ENCODE measurements at places on chromosomes 16 and 17.
A peak's percentile ranks its signal among the peaks of the same experiment; 100 is the strongest.

DNA sequence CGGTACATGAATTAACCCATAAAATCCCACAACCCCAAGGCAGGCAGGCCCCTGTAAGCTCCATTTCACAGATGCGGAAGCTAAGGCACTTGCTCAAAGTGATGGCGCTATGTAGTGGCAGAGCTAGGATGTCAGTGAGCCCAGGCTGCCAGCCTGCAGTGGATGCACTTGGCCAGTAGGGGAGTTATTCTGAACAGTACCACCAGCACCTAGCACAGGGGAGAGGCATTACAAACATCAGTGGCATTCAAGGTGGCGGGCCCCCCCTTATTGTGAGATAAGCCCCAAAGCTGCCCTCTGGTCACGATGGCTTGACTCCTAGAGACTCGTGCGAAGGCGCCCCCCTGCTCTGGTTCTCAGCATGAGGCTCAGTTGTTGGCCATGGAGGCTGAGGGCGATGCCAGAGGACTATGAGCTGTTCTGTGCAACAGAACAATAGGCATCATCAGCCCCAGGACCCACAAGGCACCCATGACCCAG lies 33.8 kb downstream of the GTF3C1 start:
- peak; percentile 20 for DNase-seq

DNA sequence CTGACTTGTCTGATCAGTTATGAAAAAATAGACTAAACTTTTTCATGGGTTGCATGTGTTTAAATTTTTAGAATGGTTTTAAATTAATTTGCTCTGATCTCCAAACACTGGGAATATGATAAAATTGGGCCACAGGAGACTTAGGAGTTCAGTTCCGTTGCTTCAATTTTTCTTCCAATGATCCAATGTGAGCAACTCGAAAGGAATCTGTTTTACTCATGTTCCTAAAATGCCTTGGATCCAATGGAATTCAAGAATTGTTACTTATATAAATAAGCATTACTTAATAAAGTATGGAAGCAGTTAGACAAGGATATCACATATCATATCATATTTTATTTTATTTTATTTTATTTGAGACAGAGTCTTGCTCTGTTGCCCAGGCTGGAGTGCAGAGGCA lies 56.0 kb upstream of the NACA2 start:
- DNase-seq, result no peak

DNA sequence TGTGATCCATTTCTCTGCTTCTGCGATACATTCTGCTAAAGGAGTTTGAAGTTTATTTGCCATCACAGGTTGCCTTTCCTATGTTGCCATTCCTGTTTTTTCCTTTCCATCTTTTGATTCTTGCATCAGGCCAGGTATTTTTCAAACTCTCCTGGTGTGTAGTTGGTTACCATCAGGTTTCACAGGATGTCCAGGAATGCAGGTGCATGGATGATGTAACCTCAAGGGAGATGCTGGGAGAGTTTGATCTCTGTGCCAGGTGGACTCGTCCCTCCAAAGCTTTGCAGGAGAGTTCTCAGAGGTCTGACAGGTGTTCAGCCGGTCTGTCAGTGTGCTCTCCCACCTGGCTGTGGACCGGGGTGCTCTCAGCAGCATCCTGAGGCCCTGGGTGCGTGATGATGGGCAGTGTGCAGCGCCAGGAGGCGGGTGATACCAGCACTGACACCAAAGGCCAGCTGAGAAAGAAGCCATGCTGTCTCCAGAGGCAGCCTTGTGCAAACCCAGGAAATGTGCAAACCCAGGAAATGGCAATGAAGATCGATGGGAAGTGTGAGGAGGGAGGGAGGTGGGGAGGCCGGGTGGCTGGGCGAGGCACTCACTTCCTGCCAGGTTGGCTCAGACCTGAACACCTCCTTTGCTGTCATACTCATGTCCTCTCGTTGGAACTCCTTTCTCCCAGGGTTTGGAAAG lies 1.7 kb downstream of the ATP2C2 start:
- DNase-seq, result no peak

DNA sequence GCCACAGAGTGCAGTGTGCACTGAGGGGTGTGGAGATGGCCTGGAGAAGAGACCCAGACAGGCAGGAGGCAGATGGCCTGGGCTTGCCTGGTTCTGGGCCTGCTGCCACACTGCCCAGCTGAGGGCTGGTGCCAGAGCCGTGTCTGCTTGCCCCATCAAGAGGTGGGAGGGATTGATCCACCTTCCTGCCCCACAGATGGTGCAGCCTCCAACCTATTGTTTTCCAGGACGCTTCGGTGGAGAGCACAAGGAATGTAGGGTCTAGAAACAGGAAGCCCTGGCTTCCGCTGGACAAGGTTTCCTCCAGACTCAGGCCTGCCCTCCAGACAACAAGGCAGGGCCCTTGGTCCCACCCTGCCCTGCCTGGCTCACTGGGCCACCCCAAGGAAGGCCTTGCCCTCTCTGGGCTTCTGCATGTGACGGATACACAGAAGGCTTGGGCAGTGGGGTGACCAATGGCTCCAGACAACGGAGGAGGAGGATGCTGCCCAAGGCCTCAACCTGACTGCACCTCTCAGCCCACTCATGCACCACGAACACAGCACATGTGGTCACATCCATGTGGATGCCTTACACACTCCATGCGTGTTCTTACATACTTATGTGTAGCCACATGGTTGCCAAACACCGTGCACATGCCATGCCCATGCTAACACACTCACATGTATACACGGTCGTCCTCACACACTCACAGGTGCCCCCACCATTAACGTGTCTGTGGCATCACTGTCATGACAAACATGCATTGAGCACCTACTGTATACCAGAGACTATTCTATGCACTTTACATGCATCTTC lies 6.5 kb upstream of the CDH5 start:
- peak; percentile 82 for DNase-seq

- no peak for DNase-seq
Observed at GRCh38 chr16:31513884-31514283, 5.7 kb upstream of the RUSF1 start.

GRCh38 chr17:37737081-37737480 lies 7.8 kb downstream of the HNF1B start:
- no peak for DNase-seq

- no peak for DNase-seq
Observed at GRCh38 chr16:86578611-86579267, 390 bp downstream of the FOXL1 start.

GRCh38 chr17:42291129-42291528 lies 2.8 kb downstream of the STAT5A start:
- DNase-seq, result no peak

- no peak for DNase-seq
Observed at GRCh38 chr17:12512694-12513355, 152.9 kb upstream of the MYOCD start.

GRCh38 chr17:16569358-16569712 lies 331 bp upstream of the ZNF287 start:
- DNase-seq, result no peak

DNA sequence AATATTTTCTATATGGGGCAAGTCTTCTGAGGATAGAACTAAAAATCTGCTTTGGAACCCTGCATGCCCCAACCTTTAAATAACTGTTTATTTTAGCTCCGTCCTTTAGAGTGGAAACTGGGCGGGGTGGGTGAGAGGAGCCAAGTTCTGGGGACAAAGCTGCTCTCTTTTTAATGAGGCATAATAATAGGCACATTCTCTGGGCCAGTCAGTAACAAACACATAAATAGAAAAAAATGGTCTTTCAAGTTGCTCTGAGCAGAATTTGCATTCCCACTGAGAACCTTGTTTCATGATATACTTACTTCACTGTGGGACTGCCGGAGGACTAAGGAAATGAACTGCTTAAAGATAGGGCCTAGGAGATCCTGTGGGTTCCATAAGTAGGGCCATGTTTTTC lies 51.5 kb downstream of the KNOP1 start:
- DNase-seq, result no peak

DNA sequence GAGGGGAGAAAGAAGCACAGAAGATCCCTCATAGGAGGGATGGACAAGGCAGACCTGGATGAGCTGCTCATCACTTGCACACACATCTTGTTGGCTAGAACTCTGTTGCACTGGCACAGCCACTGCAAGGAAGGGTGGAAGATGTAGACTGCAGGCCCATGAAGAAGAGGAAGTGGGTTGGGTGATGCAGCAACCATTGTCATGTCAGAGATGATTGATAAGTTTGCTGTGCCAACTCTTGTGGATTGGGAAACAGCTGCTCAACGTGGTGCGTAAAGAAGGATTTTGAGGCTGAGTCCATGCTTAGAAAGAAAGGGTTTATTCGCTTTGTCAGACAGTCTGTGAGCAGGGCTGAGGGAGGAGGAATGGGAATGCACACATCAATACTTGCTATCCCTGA lies 161.4 kb upstream of the MPHOSPH6 start:
- DNase-seq, result no peak

DNA sequence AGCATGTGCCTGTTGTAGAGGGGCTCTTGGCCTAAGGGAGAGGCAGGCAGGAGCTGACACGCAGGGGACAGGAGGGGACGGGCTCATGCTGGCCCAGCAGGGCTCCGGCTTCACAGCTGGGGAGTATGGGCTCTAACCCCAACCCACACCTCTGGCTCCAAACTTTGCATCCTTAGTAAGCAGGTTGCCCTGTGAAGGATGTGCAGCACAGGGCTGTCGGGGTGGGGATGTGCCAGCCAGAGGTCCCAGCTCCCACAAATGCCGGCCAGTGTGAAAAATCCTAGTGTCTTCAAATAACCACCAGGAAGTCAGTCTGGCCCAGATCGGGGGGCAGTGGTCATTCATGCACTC lies 14.0 kb upstream of the FAM83G start:
- no peak for DNase-seq

DNA sequence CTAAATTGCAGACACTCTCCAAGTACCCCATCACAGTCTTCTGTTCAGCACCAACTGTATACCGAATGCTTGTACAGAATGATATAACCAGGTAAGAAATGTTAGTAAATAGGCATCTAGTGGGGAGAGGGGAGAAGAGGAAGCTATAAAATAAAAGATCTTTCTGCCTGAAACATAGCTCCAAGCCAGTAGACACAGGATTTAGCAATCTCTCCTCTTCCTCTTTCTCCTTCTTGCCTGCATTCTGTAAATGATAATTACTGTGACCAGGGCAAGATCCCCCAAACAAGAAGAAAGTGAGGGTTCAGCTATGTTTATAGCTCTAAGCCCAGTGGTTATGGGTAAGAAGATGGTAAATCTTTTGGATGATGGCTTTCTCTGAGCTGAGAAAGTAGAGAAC lies 17.9 kb downstream of the ACSM3 start:
- DNase-seq, result no peak

DNA sequence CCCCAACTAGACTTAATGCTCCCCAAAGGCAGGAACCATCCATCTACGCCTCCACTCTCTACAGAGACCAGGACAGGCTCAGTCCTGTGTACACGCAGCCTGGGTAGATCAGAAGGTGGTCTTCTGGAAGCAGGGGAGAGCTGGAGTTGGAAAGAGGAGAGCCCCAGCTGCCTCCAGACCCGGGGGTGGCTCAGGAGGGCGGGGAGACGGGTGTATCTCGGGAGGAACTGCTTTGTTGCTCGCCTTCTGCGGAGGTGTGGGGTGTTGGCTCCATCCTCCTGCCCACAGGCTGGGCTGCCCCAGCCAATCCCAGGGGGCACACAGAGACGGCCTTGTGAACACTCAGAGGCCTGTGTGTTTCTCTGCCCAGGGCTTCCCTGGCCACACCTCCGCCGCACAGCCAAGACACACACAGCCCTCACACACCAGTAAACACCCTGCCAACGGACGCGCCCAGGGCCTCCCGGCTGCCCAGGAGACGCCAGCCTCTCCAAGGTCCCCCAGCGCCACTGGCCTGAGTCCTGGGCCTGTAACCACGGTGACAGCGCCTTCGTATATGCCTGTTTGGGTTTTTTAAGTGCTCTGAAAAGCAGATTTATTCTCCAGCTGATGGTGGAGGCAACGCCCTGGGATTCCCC lies 143.4 kb upstream of the CDC42EP4 start:
- peak; percentile 16 for DNase-seq

- DNase-seq, result no peak
Observed at GRCh38 chr17:17824119-17824782, 12.5 kb downstream of the SREBF1 start.

DNA sequence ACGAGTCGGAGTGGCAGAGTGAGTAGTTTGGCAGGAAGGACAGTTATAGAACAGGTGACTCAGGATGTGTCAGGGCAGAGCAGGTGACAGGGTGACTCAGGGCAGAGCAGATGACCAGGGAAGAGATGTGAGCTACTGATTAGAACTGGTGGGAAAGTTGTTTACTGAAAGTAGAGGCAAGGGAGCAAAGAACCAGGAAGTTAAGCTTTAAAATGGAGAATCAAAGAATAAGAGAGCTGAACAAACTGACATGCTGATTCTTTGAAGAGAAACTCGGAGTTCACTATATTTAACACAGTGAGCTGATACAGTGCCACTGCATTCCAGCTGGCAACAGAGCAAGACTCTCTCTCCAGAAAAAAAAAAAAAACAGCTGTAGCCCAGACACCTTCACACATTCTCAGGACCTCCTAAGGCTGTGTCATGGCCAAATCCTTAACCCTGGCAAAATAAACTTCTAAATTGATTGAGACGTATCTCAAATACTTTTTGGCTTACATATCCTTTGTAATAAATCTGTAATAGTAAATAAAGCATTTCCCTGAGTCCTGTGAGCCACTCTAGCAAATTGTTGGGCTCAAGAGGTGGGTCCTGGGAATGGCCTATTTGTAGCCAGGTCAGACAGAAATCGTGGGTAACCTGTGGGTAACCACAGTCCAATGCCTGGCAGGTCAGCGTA lies 12.3 kb upstream of the UBE2I start:
- no peak for DNase-seq

GRCh38 chr16:86099326-86099725 lies 200.4 kb downstream of the IRF8 start:
- no peak for DNase-seq

GRCh38 chr17:11251561-11252107 lies 10.6 kb downstream of the SHISA6 start:
- no peak for DNase-seq

DNA sequence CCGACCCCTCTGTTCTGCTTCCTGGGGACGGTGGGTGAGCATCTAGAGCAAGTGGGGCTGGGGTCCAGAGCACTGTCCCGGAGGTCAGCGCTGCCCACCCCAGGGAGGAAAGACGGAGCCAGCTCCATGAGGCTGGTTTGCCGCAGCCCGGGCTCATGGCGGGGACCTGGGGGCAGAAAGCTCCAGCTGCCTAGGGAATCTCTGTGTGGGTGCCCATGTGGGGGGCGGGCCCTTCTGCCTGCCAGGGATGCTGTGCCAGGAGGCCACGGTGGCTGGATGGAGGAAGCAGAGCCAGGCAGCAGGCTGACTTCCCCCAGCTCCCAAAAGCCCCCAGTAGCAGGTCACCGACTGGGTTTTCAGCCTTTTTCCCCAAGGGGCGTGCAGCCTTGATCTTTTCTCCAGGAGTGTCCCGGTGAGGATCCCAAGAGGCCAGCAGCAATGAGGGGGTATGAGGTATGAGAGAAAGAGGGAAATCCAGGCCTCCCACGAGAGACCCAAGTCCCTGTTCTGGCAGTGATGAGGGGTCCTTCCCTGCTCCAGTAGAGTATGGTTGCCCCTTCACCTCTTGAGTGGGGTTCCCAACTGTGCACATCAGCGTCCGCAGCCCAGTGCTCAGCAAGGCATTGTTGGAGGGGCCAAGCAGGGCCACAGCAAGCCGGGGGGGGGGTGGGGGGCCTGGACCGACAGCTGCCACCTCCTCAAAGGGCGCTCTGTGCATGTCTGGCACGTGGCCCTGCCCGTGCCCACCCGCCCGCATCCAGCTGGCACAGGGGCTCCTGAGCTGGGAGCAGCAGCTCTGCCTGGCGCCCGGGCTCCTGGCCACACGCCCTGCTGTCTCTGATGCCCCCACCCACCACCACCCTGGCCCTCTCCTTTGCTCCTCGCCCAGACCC lies 15.6 kb upstream of the BCAR1 start:
- DNase-seq, result peak; percentile 70

GRCh38 chr17:9355846-9356245 lies 219.8 kb downstream of the STX8 start:
- DNase-seq, result no peak
